ENCODE measurements at places on chromosomes 12 and 14.

DNA sequence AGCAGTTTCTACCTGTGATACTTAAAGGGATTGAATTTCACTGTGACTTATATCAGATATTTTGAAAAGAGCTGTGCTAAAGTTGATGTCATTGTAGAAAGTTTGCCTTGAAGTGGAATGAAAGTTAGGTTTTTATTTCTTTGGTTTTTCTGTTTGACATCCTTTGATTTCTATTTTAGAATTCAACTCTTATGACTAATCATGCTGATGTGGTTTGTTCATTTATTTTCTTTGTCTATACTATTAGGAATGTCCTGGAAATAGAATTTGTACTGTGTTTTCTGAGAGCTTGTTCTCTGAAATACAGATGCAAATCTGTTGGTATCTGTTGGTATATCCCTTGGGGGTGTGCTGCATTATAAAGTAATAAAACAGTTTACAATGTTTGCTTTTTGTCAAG is 3.3 kb downstream of the CNOT2 start:
- no peak for DNase-seq

GRCh38 chr14:55645145-55645544 is 65.1 kb downstream of the KTN1 start:
- DNase-seq = no peak

GRCh38 chr14:105912641-105913180 is 386.3 kb downstream of the TMEM121 start:
- DNase-seq = peak; percentile 24

DNA sequence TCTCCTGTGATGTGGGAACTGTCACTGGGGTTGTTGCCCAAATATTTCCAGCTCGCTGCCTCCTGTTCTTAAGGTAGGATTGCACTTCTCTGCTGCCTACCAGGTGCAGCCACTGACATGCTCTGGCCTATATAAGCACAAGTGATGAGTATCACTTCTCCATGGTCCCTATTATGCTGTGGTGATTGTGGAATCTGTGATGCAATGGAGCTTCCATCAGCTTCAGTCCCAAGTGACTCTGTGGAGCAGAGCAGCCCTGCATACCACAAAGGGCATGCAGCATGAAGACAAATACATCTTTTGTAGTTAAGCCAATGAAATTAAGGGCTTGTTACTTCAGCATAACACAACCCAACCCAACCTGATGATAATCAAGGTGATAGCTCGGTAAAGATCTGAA is 43.5 kb downstream of the CKAP4 start:
- DNase-seq = no peak

GRCh38 chr14:103122947-103123633 is at the start of gene TNFAIP2:
Gene TNFAIP2, plus strand, starts transcription at chr14:103123461. Its CDS starts 2,997 bp downstream, at chr14:103126458.
- no peak for DNase-seq

- no peak for DNase-seq
These were observed 102.7 kb upstream of the TBX5 start for GRCh38 chr12:114508529-114509129.

- no peak for DNase-seq
These were observed 7.7 kb downstream of the SSH1 start for GRCh38 chr12:108849660-108850059.

DNA sequence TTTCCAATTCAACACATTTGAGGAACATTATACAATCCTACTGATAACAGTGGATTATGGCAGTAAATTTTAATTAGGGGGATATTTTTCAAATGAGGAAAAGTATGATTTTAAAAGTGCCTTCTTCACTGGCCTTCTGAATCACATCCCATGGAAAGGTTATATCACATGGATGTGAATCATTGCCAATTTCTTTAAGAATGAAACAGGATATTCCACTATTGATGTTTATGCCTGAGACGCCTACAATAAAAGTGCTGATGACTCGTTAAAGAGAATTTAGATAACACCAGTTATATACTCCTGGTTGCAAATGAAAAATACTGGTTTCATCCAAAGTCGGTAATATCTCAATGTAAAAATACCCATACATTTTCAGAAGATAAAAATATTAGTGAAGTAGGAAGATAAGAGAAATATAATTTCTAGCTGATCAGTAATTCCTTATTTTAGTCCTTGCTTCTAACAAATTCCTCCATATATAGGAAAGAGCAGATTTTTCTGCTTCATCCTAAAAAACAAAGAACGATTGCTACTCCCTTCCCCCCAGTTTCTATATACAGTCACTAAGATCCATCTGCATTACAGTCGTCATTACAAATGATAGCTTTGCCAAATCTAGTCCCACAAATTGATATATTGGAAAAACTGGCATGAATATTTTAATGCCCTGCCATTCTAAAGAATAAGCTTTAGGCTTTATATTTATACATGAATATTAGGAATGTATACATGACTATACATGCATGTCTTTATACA is 139.5 kb upstream of the SOX5 start:
- no peak for DNase-seq
